Fibroblast of skin of right quadriceps (primary cell): ENCODE measurements at places on chromosomes 11 and 22.
A peak's percentile ranks its signal among the peaks of the same experiment; 100 is the strongest.

GRCh38 chr11:84543367-84544159, 1083.6 kb downstream of the DLG2 start:
- no peak for DNase-seq

DNA sequence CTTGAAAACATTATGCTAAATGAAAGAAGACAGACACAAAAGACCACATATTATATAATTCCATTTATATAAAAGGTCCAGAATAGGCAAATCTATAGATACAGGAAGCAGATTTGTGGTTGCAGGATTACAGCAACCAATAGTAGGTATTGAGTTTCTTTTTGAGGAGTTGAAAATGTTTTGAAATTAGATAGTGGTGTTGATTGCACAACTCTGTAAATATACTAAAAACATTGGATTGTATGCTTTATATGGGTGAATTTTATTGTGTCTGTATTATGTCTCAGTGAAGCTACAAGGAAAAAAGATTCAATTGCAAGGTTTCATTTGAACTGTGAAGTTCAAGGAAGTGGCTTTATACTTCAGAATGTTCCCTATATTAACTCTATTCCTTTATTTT, 3.0 kb upstream of the RRAS2 start:
- no peak for DNase-seq

DNA sequence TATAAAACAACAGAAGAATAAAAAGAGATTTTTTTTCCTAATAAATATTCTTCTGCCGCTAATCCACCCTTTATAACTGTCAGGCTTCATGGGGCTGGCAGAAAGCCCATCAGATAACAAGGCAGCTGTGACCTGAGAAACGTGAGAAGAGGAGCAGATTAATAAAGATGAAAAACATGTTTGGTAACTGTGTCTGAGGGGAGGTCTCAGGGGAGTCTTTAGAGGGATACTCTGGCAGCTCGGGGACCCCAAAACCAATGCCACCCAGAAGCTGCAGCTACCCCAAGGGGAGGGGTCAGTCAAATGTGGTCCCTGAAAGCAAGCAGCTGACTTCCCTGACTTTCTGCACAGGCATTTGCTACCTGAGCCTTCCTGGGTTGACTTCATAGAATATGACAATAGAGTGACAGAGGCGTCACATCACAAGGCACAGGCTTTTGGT, 48.4 kb upstream of the POU2AF1 start:
- peak; percentile 19 for DNase-seq

GRCh38 chr11:1458340-1459218, 28.0 kb downstream of the MOB2 start:
- peak; percentile 5 for DNase-seq

- DNase-seq = peak; percentile 94
These were observed 437.3 kb upstream of the CADM1 start for GRCh38 chr11:115941481-115941993.

DNA sequence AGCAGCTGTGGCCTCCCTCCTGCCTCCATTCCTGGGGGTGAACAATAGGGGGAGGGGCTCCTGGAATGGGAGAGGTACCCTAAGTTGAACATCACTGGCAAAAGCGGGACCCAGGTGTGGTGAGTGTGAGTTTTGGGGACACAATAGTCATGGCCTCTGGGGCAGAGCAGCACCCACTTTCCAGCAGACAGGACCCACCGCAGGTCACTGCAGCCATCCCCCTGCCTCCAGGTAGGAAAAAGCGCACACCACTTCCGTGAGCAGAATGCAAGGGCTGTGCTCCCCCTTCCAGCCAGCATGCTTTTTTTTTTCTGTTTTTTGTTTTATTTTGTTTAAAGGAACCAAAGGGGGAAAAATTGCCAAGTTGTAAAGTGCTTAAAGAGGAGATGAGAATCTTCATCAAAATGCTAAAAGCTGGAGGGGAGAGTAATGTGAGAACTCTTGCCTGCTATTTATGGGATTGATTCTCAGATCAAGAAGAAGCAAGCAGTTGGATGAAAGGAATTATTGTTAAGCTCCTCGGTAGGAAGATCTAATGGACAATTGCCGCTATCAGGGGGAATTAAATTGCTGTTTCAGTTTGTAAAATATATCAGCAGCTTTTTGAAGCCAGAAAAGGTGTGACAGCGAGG, 152.9 kb downstream of the FEZ1 start:
- no peak for DNase-seq

DNA sequence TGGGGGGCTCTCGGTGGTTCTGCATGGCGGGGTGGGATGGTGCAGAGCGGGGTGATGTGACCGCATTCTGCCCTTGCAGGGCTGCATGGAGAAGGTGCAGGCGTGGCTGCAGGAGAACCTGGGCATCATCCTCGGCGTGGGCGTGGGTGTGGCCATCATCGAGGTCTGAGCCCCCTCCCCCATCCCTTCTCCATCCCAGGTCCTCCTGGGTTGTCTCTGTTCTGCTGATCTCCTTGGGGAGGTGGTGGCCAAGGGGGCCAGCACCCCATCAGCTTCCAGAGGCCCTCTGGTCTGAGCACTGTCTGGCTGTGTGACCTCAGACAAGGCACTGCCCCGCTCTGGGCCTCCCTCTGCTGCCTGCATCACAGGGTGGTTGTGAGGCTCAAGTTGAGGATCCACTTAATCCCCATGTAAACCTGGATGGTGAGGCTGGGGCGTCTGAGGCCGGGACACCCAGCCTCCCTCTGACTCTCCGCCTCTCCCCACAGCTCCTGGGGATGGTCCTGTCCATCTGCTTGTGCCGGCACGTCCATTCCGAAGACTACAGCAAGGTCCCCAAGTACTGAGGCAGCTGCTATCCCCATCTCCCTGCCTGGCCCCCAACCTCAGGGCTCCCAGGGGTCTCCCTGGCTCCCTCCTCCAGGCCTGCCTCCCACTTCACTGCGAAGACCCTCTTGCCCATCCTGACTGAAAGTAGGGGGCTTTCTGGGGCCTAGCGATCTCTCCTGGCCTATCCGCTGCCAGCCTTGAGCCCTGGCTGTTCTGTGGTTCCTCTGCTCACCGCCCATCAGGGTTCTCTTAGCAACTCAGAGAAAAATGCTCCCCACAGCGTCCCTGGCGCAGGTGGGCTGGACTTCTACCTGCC, 53.3 kb downstream of the CD82 start:
- no peak for DNase-seq

DNA sequence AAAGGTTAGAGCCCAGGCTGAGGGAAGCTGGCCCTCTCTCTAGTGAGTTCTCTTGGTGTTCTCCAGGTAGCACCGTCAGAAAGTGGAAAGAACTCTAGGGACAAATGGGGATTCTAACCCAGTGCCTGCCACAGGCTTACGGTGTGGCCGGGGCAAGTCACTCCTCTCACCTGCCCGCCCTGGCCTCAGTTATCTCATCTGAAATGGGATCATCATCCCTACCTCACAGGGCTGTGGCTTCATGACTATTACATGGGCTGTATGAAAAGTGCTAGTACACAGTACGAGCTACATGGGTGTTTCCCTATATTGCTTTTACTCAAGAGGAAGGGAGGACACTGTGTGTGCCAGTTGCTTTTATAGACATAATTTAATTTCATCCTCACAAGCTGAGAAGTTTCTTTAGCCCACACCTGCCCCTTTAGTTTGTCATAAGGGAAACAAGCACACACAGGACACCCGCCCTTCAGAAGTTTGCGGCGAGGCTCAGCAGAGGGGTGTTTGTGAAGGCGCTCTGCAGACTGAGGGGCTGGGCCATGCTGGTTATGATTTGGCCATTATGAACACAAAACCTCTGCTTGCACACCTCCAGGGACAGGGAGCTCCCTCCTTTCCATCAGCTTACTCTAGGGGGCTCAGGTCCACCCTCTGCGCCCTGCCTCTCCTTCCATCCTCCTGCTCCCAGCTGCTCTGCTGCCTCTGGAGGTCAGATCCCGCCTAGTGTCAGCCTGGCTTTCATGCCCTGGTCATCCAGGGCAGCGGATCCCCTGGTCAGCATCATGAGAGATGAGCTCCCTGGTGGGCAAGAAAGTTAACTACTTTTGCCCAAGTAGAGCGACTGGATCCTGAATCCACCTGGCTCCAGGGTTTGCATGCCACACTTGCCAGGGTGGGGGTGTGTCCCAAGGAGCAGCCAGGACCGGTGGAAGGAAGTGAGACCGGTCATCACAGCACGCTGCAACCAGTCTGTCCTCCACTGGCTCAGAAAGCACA, 1.2 kb downstream of the KLHL35 start:
- DNase-seq = no peak

DNA sequence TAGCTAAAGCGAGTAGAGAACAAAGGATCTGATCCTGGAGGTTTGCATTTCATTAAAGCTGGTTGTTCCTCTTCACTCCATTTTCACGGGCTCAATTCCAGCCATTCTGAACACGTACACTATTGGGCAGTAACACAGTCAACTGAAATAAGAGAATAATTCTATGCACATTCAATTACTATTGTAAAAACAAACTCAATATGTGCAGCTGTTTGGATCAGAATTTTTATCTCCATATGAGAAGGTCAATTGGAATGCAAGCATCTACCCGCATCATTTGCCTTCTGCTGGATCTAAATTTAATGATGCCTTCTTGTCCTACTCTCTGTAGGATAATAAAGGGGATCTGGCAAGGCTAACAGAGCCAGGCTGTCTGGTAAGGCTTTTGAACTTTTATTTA, 562.8 kb upstream of the CCDC179 start:
- peak; percentile 63 for DNase-seq

DNA sequence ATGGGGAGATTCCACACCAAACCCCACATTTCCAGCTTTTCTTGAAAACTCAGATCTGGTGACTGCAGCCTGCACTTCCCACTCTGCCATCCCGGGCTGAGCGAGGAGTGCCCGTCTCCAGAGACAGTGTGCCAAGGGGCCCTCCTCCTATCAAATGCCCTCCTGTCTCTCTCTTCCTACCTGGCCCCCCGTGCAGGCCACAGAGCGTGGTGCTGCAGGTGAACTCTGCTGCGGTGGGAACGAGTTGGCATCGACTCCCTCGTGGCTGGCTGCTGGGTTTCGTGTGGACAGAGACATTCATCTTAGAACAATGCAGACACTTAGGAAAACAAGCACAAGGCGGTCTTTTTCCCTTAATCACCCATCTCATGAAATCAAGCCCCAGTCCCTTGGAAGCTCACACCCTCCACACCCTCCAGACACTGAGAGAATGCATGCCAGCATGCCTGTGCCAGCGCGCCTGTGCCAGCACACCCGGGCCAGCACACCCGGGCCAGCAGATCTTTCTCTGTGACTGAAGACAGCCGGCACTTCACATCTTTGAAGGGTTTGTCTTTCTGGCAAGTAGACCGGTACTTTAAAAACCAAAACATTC, 65.0 kb downstream of the PARVB start:
- DNase-seq = no peak

DNA sequence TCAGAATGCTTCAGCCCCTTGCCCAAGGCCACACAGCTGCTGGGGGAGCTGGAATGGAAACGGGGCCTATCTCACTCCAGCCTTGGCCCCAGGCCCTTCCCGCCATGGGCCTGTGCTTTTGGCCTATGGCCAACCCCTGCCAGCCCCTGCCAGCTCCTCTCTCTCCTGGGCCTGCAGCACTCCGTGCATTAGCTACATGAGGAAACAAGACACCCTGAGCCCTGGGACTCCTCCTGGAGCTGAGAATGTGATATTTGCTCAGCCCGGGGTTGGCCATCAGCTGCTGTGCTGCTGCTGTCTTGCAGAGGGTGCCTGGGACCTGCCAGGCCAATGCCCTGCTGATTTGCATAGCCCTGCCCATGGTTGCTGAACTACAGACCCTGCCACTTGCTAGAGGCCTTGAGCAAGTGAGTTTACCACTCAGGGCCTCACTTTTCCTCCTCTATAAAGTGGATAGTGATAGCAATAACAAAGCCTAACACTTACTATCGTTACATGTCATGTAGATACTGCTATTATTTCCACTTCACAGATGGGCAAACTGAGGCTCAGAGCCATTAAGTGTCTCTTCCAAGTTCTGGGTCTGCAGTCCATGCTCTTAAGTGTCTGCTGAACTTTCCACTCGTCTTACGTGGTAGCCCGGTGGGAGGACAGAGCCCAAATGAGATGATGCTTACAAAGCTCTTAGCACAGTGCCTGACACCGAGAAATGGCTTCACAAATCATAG, 99.6 kb downstream of the KIAA1671 start:
- DNase-seq = no peak

DNA sequence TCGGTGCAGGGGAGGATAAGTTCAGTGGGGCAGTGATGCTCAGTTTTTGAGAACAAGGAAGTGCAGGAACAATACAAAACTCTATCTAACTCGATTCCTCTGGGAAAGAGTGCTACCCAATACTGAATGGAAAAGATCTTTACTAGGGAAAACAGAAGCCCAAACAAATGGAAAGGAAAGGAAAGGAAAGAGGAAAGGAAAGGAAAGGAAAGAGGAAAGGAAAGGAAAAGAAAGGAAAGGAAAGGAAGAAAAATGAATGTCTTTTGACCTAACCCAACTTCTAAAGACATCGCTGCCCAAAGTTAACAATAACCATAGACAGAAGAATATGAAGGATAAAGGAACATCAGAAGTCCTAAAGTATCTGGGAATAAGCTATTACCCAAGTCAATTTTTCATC, 41.6 kb downstream of the PHF21A start:
- DNase-seq = no peak

GRCh38 chr22:37245740-37246139, 1.7 kb upstream of the RAC2 start:
- no peak for DNase-seq

DNA sequence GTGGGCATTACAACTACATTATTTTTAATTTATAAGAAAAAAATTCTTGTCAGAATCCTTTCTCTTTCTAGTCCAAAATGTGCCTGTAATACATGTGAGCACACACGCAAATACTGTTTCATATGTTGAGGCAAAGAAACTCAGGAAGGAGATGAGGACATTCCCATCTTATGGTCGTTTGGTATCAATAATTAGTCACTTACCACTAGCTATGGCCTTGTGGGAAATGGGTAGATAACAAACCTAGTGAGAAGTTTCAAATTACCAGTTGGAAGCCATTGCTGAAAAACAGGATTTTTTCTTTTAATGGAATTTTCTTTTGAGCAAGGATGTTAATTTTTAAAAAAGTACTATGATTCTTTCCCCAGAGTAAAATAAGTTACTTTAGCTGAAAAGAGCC, 25.7 kb downstream of the AMOTL1 start:
- DNase-seq = peak; percentile 40

GRCh38 chr22:33758961-33759360, 161.3 kb downstream of the LARGE1 start:
- DNase-seq = no peak

DNA sequence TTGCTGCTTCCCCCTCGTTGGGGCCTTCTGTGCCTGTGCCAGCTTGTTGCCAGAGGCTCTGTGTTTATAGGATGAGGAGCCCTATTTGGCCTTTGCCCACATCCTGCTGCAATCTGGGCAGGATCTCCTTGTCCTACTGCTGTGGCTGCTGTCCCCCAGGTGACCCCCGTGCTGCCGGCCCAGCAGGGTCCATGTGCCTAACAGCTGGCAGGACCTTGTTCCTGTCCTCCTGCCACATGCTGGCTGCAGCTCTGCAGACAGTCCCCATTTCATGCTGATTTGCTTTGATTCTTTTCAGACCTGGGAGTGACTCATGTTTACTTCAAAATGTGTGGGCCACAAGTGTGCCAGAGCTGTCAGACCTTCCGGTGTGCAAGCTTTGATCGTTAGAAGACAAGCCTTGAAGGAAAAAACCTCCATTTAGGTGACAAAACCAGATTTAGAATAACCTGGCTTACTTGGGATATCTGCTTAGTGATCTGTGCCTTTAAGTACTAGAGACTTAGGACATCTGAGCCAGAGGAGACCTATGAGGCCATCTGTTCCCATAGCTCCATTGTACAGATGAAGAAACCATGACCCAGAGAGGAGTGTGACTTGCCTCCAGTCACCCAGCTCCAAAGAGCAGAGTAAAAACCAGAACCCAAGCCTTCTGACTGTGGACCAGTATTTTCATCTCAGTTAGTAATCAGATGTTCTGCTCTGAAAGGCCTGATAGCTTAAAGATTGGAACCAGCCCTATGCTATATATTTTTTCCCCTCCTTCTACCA, 11.1 kb downstream of the NAV2 start:
- DNase-seq = peak; percentile 42

- no peak for DNase-seq
These were observed 3.9 kb downstream of the CAPRIN1 start for GRCh38 chr11:34055218-34056000.
